ENCODE measurements at places on chromosomes 7 and 10. TPM values are rescaled to one million over a fixed set of nuclear protein-coding genes. Genes with fewer than 3 reads are reported as not detected.

Gene XRCC2
- total RNA-seq, result 15.8 TPM

Gene STEAP2
- not detected for total RNA-seq

DNA sequence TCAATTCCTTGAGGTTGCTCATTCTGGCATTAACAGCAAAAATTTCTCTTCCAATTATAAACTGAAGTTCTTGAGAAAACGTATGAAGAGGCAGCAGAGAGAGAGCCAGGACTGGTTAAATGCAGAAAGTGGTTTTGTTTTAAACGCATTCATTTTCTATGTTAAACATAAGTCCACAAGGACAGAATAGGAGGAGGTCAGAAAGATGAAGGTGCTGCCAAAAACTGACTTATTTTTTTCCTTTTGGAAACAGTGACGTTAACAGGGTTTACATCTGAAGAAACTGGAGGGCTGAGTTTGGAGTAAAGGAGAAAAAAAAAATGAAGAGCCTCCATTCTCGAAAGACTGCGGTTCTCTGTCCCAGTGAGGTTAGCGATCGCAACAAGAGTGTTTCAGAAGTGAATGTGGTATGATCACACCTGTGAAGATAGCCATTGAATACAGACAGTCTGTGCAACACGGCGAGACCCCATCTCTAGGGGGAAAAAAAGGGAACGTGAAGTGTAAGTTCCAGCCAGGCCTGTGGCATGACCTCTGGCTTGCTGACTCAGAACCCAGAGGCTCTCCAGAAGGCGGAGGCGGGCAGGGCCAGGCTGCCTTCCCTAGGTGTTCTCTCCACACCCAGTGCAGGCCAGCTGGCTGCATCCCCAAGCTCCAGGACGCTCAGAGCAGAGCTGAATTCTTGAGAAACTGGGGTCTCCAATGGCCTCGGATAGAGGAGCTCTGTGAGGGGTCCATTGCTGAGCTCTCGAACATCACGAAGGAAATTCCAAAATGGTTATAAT, 84.0 kb downstream of the CHST15 start:
- no peak for DNase-seq

DNA sequence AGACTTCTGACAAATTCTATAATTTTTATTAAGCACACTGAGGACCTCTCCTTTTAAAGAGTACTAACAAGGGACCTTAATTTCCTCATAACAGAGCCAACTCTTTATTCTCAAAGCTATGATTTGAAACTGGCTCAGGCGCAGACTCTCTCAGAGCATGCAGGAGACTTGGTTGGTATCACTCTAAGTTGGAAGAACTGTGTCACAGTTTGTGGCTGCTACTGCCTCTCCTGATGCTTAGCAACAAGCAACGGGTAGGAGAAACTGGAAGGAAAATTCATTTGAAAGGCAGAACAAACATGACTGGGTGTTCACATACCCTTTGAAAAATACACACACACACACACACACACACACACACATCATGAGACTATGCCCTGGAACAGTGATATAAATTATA, 33.3 kb downstream of the ENO4 start:
- DNase-seq, result no peak

GRCh38 chr7:142626420-142627035, 122.7 kb upstream of the PRSS1 start:
- DNase-seq, result peak; percentile 43

DNA sequence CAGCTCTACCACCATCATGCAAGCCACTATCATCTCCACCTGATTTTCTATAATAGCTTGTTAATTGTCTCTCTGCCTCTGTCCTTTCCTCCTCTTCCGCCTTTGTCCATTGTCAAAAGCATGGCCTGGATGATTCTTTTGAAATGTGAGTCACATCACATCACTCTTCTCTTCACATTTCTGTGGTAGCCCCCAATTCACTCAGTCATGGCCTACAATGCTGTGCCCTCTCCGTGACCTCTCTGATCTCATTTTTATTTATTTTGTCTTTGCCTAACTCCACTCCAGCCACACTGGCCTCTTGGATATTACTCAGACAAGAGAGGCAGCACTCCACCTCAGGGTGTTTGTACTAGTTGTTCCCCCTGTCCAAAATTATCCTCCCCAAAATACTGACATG, 4.9 kb upstream of the ABCB4 start:
- no peak for DNase-seq

DNA sequence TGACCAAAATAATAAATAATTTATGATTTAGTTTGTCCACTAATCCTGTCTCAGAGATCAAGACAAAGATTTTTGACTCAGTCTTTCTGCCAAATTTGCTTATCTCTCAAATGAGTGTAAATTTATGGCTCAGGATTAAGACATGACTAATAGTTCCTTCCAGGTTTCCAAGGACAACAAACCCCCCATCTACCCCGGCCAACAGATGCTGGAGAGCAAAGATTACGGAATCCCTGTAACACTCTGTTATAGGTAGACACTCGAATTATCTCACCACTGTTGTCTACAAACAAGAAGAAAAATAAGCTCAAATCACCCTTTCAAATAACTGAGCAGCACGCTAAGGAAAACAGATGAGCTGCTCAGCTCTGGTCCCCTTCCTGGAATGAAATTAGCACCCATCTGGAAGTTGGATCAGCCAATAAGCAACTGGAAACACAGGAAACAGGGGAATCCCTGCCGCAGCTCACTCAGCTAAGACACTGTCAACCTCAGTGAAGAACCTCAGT, 56.8 kb upstream of the SVIL start:
- no peak for DNase-seq

DNA sequence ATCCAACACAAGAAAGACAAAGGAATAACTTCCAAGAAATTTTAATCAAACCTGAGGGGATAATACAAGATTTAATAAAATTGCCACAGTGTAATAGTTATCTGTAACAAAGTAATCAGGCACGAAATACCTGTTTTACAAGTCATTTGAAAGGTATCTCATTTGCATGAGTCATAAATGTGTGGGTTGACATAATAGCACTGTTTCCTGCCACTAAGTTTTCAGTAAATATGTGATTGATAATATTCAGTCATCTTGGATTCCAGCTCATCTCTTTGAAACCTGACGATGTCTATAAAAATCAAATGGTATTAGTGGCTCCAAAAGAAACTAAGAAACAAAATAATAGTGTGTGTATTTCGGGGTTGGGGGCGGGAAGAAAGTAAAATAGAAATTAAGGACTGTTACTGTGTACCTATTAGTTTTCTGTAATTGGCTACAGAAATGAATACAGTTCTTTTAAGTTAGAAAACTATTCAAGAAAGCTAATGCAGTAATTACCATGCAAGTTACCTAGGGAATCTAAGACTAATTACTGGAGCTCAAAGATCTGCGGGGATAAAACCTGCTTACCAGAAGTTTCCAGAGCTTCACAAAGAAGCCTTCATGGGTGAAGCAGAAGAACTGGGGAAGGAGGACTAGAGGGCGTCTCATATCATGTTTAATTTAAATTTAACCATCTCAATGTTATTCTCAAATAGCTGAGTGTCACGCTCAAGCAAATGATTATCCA, 100.7 kb downstream of the ST8SIA6 start:
- no peak for DNase-seq

Gene OPALIN
- not detected for total RNA-seq

Gene CUX1
- 23.2 TPM for total RNA-seq

Gene ACADSB
- total RNA-seq, result 24.4 TPM

Gene NUTM2D
- total RNA-seq, result 2.6 TPM

Gene PRKAG2
- 23.1 TPM for total RNA-seq

GRCh38 chr10:114616516-114616915, 41.6 kb downstream of the ABLIM1 start:
- no peak for DNase-seq

Gene GIMAP2
- total RNA-seq, result 40.4 TPM

- DNase-seq, result no peak
These were observed 34.7 kb downstream of the FBXW4 start for GRCh38 chr10:101660256-101660655.

- no peak for DNase-seq
These were observed 5.3 kb upstream of the LDB3 start for GRCh38 chr10:86663046-86663345.

Gene SCART1
- 1.4 TPM for total RNA-seq

- DNase-seq, result no peak
These were observed 37.4 kb downstream of the USP54 start for GRCh38 chr10:73553761-73554160.

GRCh38 chr7:130993671-130994365, 259.8 kb upstream of the KLF14 start:
- DNase-seq, result no peak

- DNase-seq, result no peak
These were observed 81.0 kb upstream of the ITPRID1 start for GRCh38 chr7:31432836-31433340.

DNA sequence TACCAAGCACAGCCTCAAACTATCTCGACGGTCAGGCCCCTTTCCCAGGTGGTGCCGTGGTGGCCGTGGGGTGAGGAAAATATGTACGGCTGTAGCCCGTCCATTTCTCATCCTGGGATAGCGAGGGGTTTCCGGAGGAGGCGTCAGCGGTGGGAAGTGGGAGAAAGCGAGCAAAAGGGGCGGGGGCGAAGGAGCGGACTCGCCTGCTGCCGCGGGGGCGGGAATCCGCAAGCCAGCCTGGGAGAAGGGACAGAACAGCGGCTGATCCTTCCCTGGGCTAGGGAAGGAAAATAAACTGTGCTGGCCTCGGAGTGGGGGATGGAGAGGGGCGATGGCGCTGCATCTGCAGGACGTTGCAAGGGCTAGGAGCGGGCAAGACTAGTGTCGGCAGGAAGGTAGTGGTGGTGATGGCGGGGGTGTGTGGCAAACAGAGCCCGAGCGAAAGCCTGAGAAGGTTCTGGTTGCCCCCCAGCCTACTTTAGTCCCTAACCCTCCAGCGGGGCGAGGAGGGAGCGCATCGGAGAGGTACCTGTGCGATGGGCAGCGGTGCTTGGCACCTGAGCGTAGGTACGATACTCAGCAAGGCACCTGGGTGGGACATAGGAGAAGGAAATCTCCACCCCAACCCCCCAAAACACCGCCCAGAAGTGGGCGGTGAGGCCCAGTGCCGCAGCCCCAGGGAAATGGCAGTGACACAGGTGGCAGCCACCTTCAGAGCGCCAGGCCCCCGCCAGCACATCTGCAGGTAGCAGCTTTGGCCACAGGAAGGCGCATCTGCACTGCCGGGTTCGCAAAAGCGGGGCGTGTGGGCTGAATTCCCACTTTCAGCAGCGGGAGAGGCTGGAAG, 49.9 kb upstream of the STEAP1B start:
- no peak for DNase-seq

DNA sequence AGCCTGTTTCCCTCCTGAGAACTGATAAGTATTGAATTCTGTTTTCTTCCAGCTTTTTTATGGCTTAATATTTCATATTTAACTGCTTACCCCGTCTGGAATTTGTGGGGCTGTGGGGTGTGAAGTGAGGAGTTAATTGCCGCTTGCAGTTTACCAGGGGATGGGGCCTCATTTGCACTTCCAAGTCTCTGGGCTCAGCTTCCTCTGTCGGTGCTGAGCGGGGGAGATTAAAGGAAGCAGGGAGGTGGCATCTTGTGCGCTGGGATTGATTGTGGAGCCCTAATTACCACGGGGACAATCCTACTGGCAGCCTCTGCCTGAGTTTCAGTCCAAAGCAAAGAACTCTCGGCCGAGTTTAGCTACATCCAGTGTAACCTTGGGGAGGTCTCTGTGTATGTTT, 33.4 kb downstream of the ELFN1 start:
- DNase-seq, result no peak

Gene IFIT2
- total RNA-seq, result 1.3 TPM

DNA sequence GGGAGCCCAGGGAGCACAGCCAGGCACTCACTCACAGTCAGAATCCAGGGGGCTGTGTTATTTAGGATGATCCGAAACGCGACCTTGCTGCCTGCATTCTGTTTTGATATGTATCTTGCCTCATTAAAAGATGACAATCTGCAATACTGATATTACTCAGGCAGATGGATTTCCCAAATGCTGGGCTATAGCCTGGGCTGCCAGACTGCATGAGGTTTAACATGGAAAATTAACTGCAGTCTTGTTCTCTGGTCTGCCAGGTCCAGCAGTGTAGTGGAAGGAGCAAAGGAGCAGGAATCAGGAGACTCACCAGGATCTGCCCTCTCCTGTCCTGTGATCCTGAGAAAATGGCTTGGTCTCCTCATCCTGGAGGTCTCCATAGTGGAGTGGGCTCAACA, 258.1 kb downstream of the PAXIP1 start:
- no peak for DNase-seq

DNA sequence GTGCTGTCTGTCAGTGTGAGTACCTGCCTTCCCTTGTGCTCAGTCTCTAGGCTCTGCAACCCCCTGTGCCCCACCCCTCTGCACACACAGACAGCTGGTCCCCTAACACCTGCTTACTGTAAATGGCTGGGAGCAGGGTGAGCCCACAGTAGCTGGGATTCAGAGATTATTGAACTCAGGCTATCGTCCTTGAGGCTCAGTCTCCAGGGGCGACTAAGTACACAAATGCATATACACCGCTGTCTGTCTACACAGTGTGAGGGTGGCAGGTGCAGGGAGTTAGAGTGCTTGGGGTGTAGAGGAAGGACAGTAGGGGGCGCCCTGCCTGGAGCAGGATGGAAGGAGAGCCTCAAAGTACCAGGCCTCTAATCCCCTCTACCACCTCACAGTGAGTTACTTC, 12.9 kb downstream of the UPP1 start:
- no peak for DNase-seq

GRCh38 chr10:5632446-5632845, 33.9 kb downstream of the ASB13 start:
- no peak for DNase-seq

- no peak for DNase-seq
These were observed 47.0 kb downstream of the GRK5 start for GRCh38 chr10:119254335-119254734.

Gene PNLIPRP3
- not detected for total RNA-seq

Gene GPR26
- total RNA-seq, result not detected

DNA sequence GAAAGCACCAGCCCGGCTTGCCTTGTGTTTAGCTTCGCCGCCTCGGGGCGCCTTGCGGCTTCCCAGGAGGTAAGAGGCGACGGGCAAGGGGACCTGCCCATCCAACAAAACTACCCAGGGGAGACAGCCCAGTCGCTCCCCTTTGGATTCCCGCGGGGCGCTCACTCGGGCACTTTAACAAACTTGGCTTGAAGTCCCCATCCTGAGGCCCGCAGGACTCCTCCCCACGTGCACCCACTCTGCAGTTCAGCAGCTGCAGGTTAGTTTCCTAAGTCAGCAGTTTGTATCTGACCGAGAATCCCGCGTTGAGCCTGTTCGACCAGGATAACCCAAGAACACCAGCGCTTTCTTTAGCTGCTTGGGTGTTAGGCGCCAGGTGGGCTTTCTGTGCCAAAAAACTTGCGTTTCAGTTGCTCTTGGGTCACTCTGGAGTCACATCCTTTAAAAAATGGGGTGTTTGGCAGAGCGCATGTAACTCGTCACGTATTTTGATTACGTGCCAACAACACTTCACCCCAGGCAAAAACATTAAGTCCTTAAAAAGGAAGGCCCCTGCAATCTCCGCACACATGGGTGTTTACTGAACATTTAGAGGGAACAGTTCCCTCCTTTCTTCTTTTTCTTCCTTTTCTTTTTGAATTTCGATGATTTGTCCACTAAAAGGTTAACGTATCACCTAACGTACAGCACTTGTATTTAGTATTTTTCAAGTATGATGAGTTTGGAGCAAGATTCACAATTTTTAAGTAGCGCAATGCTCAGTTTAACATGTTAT, 876 bp downstream of the DNAH11 start:
- DNase-seq, result no peak
